ENCODE measurements at places on chromosomes 6 and 20.
A peak's percentile ranks its signal among the peaks of the same experiment; 100 is the strongest.

DNA sequence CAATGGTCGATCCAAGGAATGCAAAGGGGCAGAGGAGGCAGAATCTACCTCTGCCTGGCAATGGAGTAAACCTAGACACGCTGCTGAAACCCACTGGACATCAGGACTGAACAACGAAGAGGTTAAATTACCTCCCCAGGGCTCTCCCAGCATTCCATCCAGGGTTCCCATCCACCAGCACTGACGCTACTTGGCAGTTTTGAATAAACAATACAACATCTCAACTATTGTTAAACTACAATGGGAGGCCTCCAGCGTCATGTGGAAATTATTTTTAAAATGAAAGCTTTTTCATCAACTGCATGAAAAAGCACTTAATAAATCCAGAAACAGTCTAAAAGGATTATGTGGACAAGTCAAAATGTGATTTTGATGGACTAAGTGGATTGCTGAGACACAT is 96.8 kb upstream of the NHSL1 start:
- no peak for DNase-seq

- no peak for DNase-seq
Observed at GRCh38 chr6:80271074-80271473, 164.6 kb downstream of the BCKDHB start.

DNA sequence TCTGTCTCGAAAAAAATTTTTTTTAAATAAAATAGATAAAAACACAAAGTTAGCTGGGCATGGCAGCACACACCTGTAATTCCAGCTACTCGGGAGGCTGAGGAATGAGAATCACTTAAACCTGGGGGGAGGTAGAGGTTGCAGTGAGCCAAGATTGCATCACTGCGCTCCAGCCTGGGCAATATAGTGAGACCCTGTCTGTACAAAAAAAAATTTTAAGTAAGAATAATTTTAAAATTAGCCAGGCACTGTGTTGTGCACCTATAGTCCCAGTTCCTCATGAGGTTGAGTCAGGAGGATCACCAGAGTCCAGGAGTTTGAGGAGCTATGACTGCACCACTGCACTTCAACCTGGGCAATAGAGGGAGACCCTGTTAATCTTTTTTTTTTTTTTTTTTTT is 149.2 kb upstream of the SHLD1 start:
- DNase-seq = no peak

DNA sequence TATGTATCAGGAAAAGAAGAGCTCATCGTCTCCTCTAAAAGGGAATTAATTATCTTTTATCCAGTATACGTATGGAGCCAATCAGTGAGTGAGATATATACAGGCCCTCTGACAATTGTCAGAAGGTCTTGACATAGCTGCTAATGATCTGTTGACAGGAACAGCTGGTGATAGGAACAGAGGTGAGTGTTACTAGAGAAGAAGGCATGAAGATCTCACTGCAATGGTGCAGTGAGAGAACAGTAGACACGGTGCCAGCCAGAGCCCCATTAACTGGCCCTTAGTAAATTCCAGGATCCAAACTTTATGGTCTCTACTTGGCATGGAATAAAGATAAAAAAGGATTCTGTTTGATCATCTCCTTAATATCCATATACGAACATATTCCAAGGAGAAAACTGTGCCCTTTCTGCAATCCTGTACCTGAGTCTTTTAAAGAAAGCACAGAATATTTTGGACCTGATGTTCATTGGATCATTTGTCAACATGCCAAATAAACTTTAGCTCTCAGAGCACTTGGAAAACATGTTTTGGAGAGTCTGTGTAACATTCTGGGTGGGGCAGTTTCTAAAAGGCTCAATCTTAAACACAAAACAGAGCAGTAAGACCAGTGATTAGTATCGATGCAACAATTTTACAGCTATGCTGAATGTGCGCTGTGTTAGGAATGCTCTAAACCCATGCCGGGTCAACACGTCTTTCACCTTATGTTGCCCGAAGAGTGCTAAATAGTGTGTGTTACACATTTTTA is 135.8 kb upstream of the CITED2 start:
- no peak for DNase-seq

DNA sequence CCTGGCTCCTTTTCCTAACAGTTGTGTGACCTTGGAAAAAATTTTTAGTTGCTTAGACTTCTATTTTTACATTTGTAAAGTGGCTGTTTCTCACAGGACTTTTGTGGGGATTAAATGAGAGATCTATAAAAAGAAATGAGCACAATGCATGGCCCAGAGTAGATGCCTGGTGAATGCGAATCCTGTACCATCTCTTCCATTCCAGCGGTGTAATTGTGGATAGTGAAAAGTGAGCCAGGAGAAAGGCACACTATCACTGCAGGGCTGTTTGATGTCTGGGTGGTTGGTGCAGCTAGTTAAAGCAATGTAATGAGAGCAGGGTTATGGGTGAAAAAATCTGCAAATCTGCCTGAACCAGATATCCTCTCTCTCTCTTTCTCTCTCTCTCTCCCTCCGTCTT is 347.5 kb upstream of the CITED2 start:
- no peak for DNase-seq

GRCh38 chr6:118892355-118892991 is 1.5 kb upstream of the ASF1A start:
- DNase-seq = no peak

GRCh38 chr6:51562198-51562597 is 525.2 kb downstream of the PKHD1 start:
- DNase-seq = no peak

DNA sequence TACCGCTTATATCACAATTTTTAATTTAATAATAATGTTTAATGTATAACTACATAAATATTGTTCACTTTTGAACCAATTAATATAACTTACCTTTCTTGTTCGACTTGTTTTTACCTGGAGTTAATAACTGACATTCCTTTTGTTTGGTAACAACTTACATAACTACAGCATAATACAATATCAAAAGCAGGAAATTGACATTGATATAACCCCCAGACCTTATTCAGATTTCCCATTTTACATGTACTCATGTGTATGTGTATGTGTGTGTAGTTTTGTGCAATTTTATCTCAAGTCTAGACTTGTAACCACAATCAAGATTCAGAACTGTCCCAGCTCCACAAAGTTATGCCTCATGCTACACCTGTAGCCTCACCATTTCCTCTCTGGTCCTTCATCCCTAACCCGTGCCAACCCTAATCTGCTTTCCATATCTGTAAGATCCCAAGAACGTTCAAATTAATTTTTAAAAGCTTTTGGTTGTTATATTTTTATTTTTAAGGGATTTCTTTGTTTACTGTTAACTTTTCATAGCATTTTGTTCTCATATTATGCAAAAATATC is 190.6 kb downstream of the MANEA start:
- DNase-seq = no peak

- DNase-seq = no peak
Observed at GRCh38 chr6:119587537-119587936, 238.0 kb upstream of the MAN1A1 start.

DNA sequence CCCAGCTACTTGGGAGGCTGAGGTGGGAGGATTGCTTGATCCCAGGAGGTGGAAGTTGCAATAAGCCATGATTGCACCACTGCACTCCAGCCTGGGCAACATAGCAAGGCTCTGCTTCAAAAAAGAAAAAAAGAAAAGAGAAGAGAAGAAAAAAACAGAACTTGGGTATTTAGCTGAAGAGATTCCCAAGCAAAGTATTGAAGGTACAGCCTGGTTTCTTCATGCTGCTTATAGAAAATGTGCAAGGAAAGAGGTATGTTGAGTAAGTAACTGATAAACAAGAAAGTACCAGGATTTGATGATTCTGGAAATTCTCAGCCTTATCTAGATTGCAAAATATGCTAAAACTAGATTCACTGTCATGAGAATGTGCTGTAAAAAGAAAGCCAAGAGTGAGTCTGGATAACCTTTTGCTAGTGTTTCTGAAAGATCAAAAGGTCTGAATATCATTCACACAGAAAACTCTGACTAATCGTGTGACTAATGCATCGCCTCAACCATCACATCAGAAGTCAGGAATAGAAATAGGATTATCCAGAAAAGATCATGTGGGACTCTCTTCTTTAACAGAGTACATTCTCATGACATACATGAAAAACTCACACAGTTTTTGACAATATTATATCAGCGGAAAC is 32.4 kb upstream of the NOP56 start:
- DNase-seq = no peak

GRCh38 chr6:26336355-26337198 is 28.4 kb upstream of the BTN3A2 start:
- peak; percentile 57 for DNase-seq

DNA sequence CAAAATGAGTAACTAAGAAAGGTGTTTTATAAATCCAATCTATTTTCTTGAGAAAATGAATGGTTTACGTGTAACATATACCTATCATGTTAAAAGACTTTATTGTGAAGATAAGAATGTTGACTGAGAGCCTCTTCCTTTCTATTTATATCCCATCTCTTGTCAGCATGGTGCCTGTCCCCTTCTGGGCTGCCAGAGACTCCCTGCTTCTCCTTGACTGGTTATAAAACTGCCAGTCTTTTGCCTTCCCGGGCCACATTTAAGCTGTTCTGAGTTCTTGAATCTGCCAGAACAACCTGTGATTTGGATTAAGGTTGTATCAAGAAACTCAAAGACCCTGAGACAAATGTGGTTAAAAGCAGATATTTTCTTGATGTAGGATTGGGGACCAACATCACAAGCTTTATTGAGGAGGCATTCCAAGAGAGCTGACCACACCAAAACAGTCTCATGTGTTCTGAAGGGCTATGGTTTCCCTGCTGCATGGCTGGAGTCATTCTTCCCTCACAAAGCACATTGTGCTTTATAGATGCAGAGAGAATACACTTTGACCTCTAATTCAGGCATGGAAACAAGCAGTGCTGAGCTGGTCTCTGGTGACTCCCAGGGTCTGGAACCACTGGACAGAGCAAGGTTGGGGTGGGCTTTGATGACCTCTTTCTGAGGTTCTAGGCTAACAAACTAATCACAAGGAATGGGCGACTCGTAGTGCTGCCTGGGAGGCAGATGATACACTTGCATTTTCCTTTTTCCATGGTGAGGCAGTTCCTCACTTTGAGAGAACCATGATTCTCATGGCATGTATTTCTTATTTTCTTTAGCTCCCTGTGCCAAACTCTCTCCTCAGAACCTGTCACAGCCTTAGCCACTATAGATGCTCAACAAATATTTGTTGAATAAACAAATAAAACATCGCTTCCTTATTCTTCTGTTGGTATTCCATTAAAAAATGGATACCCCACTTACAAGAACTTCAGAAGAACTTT is 205.0 kb upstream of the PREP start:
- no peak for DNase-seq

DNA sequence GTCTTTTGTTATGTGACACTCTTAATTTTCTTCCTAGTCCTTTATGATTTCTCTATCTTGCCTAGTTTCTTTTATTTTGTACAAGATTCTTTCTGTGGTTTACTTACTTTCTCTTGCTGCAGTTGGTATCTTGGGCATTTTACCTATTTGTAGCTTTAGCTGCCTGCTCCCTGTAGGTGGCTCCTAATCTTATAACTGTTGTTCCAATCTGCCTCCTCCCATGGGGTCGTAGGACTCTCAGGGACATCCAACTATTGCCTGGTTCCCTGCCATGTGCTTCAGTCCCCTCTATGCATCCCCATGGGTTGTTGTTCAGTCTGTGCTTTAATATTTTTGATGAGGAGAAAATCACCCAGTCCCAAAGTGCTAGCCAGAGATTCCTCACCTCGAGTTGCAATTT is 31.4 kb downstream of the RIN2 start:
- DNase-seq = peak; percentile 66
